ENCODE measurements at places on chromosomes 1 and 21.

- no peak for DNase-seq
Measured at GRCh38 chr1:240031009-240031408, 60.7 kb upstream of the FMN2 start.

GRCh38 chr1:233032916-233033315 lies 82.5 kb downstream of the NTPCR start:
- no peak for DNase-seq

GRCh38 chr1:201391225-201391624 lies 7.9 kb downstream of the LAD1 start:
- no peak for DNase-seq

- no peak for DNase-seq
Measured at GRCh38 chr1:24161270-24161669, 18.3 kb upstream of the IL22RA1 start.

DNA sequence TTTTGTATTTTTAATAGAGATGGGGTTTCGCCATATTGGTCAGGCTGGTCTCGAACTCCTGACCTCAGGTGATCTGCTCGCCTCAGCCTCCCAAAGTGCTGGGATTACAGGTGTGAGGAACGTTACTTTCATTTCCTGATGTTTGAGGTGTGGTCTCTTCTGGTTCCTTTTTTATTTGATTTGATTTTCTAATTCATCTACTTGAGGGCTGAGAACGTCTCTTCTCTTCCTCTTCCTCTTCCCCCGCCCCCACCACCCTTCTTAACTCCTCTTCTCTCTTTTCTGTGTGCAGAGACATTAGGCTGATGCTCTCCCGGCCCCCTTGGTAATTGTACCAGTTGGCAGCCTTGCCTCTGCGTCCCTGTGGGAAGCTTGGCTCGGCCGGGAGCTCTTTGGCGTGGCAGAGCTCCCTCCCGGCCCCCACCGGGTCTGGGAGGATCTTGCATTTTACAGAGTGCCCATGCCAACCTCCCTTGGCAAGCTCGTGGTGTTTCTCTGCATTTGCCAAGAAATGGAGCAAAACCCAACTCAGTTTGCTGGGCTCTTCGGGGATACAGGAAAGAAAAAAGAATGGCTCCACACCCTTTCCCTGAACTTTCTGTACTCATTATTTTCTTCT lies 19.9 kb downstream of the CRYAA start:
- DNase-seq: peak; percentile 3

GRCh38 chr1:228833911-228834688 lies 98.8 kb downstream of the RHOU start:
- DNase-seq: no peak

DNA sequence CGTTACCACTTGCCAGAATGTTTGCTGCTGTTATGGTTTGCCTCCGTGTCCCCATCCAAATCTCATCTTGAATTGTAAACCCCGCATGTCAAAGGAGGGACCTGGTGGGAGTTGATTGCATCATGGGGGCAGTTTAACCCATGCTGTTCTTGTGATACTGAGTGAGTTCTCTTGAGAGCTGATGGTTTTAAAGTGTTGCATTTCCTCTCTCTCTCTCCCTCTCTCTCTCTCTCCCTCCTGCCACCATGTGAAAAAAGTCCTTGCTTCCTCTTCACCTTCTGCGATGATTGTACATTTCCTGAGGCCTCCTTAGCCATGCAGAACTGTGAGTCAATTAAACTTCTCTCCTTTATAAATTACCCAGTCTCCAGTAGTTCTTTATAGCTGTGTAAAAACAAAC lies 44.4 kb downstream of the CFHR5 start:
- peak; percentile 79 for DNase-seq

DNA sequence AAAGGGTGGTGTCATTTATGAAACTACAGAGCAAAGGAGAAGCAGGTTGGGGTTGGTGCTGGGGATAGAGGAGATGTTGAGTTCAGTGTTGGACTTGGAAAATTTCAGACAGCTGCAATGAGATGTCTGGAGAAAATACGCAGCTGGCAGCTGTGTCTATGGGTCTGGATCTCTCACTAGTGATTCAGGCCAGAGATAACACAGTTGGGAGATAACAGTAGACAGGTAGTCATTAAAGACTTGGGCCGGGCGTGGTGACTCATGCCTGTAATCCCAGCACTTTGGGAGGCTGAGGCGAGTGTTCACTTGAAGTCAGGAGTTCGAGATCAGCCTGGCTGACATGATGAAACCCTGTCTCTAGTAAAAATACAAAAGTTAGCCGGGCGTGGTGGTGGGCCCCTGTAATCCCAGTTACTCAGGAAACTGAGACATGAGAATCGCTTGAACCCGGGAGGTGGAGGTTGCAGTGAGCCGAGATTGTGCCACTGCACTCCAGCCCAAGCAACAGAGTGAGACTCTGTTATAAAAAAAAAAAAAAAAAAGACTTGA lies 2.5 kb upstream of the TFAP2E start:
- no peak for DNase-seq

- no peak for DNase-seq
Measured at GRCh38 chr1:179808503-179808902, 65.4 kb downstream of the FAM163A start.

DNA sequence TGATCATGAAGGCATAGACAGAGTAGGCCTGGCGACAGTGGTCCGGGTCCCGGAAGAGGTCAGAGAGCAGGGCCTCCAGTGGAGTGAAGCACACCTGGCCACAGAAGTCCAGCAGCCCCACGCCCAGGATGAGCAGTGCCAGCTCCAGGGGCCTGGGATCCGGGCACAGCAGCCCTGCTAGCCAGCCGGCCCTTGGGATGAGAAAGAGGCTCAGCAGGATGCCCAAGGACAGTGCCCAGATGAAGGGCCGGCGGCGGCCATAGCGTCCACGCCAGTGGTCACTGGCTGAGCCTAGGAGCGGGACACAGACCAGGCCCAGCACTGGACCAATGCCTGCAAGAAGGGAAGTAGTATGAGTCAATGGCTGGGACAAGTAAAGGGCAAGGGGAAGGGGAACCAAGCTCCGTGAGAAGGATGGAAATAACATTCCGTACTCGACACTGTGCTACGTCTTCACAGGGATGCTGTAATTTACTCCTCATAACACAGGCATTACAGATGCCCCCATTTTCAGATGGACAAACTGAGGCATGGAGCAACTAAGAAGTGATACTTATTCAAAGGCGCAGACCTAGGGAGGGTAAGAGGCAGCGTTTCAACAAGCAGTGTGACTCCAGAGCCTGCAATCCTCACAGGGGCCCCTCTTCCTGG lies 16.9 kb downstream of the SLC45A3 start:
- DNase-seq: no peak

GRCh38 chr21:14900611-14901010 lies 164.2 kb downstream of the NRIP1 start:
- no peak for DNase-seq
